ENCODE measurements at places on chromosomes 7 and 10.

- DNase-seq: no peak
Measured at GRCh38 chr10:79102498-79102874, 33.7 kb downstream of the ZMIZ1 start.

DNA sequence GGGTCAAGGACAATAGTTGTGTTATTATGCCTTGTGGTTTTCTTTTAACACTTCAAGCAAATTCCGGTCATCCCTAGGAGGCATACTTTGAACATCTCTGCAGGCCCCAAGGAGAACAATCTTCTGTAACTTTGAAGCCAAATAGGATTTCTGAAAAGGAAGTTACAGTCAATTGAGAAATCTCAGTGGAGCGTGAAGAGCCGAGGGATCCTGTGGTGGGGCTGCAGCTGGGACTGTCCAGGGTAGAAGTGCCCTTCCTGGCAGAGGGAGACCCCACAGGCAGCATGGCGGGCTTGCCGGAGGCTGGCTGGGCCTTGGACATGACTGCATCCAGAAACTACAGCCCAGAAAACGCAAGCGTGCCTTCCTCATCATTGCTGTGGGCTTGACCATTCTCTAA is 179.7 kb downstream of the PTPN20 start:
- no peak for DNase-seq

GRCh38 chr7:27344471-27344870 is 101.9 kb downstream of the EVX1 start:
- no peak for DNase-seq

- no peak for DNase-seq
Measured at GRCh38 chr10:132962623-132963429, 20.5 kb upstream of the CFAP46 start.

- DNase-seq: no peak
Measured at GRCh38 chr10:32454148-32454547, 8.2 kb downstream of the CCDC7 start.

GRCh38 chr10:85620807-85621206 is 745.8 kb downstream of the GRID1 start:
- DNase-seq: no peak

GRCh38 chr10:30701451-30702173 is 72.1 kb upstream of the LYZL2 start:
- peak; percentile 25 for DNase-seq

GRCh38 chr7:85521108-85521694 is 334.3 kb upstream of the SEMA3D start:
- no peak for DNase-seq

- no peak for DNase-seq
Measured at GRCh38 chr7:27175626-27176523, 1.8 kb upstream of the HOXA10 start.

DNA sequence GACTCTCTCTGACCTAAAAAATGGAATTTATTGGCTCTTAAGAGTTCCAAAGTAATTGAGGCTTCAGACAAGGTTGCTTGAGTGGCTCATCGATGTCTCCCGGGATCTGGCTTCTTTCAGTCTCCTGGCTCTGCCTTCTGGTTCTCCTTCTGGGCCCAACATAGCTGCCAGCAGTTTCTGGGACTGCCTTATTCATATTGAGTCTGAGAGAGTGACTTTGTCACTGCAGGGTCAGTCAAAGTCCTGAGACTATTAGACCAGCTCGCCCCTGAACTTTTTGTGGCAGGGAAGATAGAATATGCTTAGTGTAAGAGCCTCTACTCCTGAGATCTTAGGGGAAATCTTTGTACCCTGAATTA is 94.0 kb downstream of the MMRN2 start:
- no peak for DNase-seq

DNA sequence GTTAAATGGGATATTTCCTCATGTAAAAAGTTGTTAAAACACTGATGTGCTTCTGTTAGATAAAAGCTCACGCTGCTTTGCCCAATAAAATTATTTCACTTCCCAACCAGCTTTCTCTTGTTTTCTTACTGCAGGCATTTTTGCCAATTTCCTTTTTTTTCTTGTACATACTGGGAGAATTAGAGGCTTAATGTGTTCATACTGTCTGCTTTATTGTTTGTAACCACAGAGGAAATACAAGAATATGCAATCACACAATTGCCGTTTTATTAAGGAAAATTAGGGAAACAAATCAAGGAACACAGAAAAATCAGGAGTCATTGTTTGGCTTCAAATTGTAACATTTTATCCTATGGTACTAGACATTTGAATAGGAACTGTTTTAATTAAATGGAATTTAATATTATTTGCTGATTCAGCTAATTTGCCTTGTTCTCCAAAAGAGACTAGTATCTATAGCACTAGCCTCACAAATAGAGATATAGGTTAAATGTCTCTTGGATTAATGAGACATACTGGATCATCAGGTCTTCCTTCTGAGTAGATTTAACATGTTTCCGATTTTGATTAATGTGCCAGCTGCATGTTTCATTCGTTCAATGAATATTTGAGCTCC is 6.4 kb upstream of the VWA2 start:
- no peak for DNase-seq

- DNase-seq: peak; percentile 35
Measured at GRCh38 chr7:75762350-75762917, 9.6 kb downstream of the CCL26 start.
